ENCODE measurements at places on chromosomes 3 and 15.

- no peak for DNase-seq
- peaks cover 5% of the 10 kb centered on the region for H3K4me1 ChIP-seq
These were observed 405.1 kb downstream of the LPP start for GRCh38 chr3:188559072-188559429.

- H3K27ac ChIP-seq = no peak overlapping the region
- no peaks in the 10 kb centered on the region for H3K36me3 ChIP-seq
- no peak for DNase-seq
- no peak overlapping the region for H3K4me3 ChIP-seq
These were observed 58.8 kb upstream of the ARL6 start for GRCh38 chr3:97705764-97706163.

DNA sequence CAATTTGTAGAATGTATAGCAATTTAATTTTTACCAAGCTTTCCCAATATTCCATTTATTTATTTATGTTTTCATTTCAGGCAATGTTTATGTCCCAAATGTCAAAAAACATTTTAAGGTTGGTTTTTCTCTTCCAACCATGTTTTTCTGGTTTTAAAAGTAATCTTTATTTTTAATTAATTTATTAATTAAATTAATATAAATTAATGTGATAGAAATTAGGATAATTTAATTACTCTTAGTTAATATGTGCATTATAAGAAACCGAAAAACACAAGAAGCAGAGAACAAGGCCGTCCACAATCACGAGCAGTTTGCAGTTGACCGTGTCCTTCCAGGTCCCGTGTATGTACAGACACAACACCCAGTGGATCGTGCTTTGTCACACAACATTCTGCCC, 34.2 kb downstream of the FBXO45 start:
- peaks cover 5% of the 10 kb centered on the region for H3K27me3 ChIP-seq
- H3K4me3 ChIP-seq = no peak overlapping the region
- H3K4me1 ChIP-seq = peaks cover 16% of the 10 kb centered on the region
- no peak overlapping the region for H3K27ac ChIP-seq
- no peak for DNase-seq

DNA sequence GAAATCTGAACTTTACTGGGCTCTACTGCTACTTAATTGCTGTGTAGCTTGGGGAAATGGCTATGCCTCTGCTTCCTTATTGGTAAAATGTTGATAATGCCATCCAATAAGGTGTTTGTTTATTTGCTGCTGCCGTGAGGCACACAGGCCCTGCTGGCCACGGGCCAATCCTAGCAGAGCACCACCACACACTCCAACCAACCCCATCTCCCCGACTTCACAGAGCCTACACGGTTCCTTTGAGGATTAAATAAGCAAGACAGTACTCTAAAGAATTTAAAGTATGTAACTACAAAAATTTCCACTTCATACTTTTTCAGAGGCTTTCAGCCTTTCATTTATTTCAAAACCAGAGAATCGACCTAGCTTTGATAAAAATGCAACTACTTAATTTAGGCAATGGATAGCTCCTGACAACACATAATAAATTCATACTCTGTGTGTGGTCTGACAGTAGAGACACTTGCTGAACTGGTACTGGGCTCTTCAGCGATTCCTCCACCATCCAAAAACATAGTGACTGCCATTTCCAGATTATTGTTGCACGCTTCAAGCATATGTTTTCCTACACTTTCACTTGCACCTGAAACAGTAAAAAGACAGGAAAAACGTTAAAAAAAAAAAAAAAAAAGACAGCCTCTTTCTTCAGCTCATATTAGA, 25.3 kb downstream of the UBXN7 start:
- H3K27ac ChIP-seq = no peak overlapping the region
- H3K36me3 ChIP-seq = peaks cover 22% of the 10 kb centered on the region
- no peak for DNase-seq
- H3K27me3 ChIP-seq = no peaks in the 10 kb centered on the region
- no peak overlapping the region for H3K4me3 ChIP-seq

- H3K4me1 ChIP-seq = no peaks in the 10 kb centered on the region
- H3K4me3 ChIP-seq = no peak overlapping the region
- no peak overlapping the region for H3K27ac ChIP-seq
- H3K27me3 ChIP-seq = peaks cover 8% of the 10 kb centered on the region
These were observed 97.6 kb downstream of the SAMMSON start for GRCh38 chr3:70097084-70097483.

- no peak for DNase-seq
- H3K4me1 ChIP-seq = no peaks in the 10 kb centered on the region
- H3K4me3 ChIP-seq = no peak overlapping the region
- H3K27me3 ChIP-seq = no peaks in the 10 kb centered on the region
- H3K27ac ChIP-seq = no peak overlapping the region
These were observed 114.5 kb upstream of the ARPP21 start for GRCh38 chr3:35524856-35525255.

- H3K4me3 ChIP-seq = no peak overlapping the region
- H3K36me3 ChIP-seq = no peaks in the 10 kb centered on the region
- H3K27ac ChIP-seq = no peak overlapping the region
- no peaks in the 10 kb centered on the region for H3K4me1 ChIP-seq
These were observed 143.0 kb downstream of the RYR3 start for GRCh38 chr15:33453761-33454160.

- H3K27ac ChIP-seq = no peak overlapping the region
- no peaks in the 10 kb centered on the region for H3K27me3 ChIP-seq
- no peaks in the 10 kb centered on the region for H3K4me1 ChIP-seq
- no peak for DNase-seq
These were observed 222.8 kb downstream of the PTPRG start for GRCh38 chr3:61783993-61784718.

- H3K4me1 ChIP-seq = peaks cover 43% of the 10 kb centered on the region
- H3K36me3 ChIP-seq = peaks cover 22% of the 10 kb centered on the region
- DNase-seq = no peak
These were observed 313.6 kb downstream of the FOXP1 start for GRCh38 chr3:71269906-71270305.

GRCh38 chr15:65887565-65887964, 18.3 kb downstream of the RAB11A start:
- H3K27ac ChIP-seq = peak overlapping the region; percentile 87
- H3K4me1 ChIP-seq = peaks cover 58% of the 10 kb centered on the region
- H3K4me3 ChIP-seq = peak overlapping the region; percentile 74
- DNase-seq = no peak

GRCh38 chr3:27219127-27219845, 149.9 kb downstream of the NEK10 start:
- no peak overlapping the region for H3K4me3 ChIP-seq
- H3K4me1 ChIP-seq = peaks cover 6% of the 10 kb centered on the region
- DNase-seq = no peak
- H3K36me3 ChIP-seq = no peaks in the 10 kb centered on the region

DNA sequence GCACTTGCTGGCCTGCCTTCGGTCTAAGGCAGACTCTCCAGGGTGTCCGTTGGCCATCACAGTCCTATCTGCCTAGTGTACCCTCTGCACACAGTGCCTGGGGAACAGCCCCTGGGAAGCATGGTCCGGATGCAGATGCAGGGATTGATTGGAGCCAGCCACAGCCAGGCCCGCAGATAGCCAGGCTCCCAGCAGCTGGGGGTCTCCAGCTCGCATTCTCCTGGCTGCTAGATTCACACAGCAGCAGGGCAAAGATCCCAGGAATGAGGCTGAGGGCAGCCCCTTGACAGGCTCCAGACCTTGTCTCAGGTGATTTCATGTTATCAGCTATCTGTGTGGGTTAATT, 41.4 kb downstream of the IRAK2 start:
- no peak overlapping the region for H3K4me3 ChIP-seq
- peaks cover 4% of the 10 kb centered on the region for H3K36me3 ChIP-seq
- peaks cover 17% of the 10 kb centered on the region for H3K4me1 ChIP-seq
- H3K27me3 ChIP-seq = no peaks in the 10 kb centered on the region
- no peak for DNase-seq
- H3K27ac ChIP-seq = no peak overlapping the region

DNA sequence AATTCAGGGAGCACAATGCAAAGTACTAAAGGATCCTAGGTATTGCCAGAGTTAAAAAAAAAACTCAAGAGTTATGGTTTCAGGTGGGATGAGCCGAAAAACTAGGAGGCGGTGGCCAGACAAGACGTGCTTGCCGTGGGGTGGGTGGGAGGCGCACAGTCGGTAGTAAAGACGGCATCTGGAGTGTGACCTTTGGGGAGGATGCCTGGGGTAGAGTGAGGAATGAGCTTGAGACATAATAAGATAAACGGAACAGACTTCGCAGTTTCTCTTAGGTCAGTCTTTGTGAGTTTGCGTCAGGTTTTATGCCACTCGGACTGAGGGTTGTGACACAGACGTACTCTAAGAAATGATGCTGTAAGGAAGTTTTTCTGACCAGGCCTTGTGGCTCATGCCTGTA, 139.6 kb downstream of the LRRK1 start:
- no peaks in the 10 kb centered on the region for H3K36me3 ChIP-seq
- H3K4me1 ChIP-seq = peaks cover 3% of the 10 kb centered on the region
- no peak for DNase-seq
- H3K27me3 ChIP-seq = peaks cover 5% of the 10 kb centered on the region
- no peak overlapping the region for H3K4me3 ChIP-seq
- no peak overlapping the region for H3K27ac ChIP-seq

GRCh38 chr15:64017082-64017588, 29.1 kb downstream of the DAPK2 start:
- no peak for DNase-seq
- no peak overlapping the region for H3K4me3 ChIP-seq
- no peak overlapping the region for H3K27ac ChIP-seq

GRCh38 chr3:46272028-46272451, 29.8 kb downstream of the CCR3 start:
- no peak for DNase-seq
- peaks cover 48% of the 10 kb centered on the region for H3K4me1 ChIP-seq
- H3K27me3 ChIP-seq = peaks cover 13% of the 10 kb centered on the region
- H3K4me3 ChIP-seq = no peak overlapping the region
- H3K27ac ChIP-seq = no peak overlapping the region
- H3K36me3 ChIP-seq = peaks cover 38% of the 10 kb centered on the region

DNA sequence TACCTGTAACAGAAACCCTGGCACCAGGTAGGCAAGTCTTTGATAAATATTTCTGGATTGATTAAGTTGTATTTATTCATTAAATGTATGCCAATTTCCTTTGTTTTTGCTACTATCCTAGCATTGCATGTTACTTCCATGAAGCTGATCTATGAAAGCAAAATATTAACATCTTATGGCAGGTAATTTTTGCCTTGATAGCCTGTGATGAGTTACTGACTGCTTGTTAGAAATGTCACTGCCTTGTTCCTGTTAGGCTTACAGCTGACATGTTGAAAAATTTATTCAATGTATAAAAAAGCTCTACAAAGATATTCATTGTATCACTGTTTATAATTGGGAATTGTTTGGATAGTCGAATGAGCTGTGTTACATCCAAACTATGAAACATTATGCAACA, 830.1 kb downstream of the TUSC7 start:
- H3K27ac ChIP-seq = no peak overlapping the region
- no peak overlapping the region for H3K4me3 ChIP-seq
- DNase-seq = no peak
- H3K27me3 ChIP-seq = no peaks in the 10 kb centered on the region

GRCh38 chr15:90351479-90352106, 491 bp upstream of the ZNF774 start:
- H3K36me3 ChIP-seq = peaks cover 1% of the 10 kb centered on the region
- peaks cover 14% of the 10 kb centered on the region for H3K4me1 ChIP-seq
- no peak for DNase-seq
- H3K27ac ChIP-seq = peak overlapping the region; percentile 78

- H3K27ac ChIP-seq = no peak overlapping the region
- H3K4me1 ChIP-seq = peaks cover 20% of the 10 kb centered on the region
- no peaks in the 10 kb centered on the region for H3K36me3 ChIP-seq
- H3K27me3 ChIP-seq = peaks cover 78% of the 10 kb centered on the region
These were observed 355.8 kb downstream of the MCTP2 start for GRCh38 chr15:94587113-94587512.

DNA sequence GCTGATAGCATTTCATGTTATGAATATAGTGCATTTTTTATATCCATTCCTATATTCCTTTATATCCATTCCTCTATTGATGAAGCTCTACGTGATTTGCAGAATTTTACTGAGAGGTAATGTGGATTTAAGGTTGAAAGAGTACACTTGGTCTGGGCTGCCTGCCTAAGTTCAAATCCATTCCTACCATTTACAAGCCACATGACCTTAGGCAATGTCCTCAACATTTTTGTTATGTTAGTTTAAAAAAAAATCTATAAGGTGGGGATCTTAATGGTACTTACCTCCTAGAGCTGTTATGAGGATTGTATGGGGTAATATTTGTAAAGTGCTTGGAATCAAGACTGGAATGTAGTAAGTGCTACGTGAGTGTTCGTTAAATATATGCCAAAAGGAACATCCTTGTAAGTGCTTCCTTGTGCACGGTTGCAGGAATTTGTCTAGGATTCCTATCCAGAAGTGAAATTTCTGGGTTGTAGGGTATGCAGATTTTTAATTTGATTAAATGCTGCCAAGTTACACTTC, 11.2 kb upstream of the VEPH1 start:
- H3K4me1 ChIP-seq = no peaks in the 10 kb centered on the region
- H3K27ac ChIP-seq = no peak overlapping the region
- H3K36me3 ChIP-seq = no peaks in the 10 kb centered on the region
- H3K4me3 ChIP-seq = no peak overlapping the region
- no peak for DNase-seq
- H3K27me3 ChIP-seq = peaks cover 8% of the 10 kb centered on the region

DNA sequence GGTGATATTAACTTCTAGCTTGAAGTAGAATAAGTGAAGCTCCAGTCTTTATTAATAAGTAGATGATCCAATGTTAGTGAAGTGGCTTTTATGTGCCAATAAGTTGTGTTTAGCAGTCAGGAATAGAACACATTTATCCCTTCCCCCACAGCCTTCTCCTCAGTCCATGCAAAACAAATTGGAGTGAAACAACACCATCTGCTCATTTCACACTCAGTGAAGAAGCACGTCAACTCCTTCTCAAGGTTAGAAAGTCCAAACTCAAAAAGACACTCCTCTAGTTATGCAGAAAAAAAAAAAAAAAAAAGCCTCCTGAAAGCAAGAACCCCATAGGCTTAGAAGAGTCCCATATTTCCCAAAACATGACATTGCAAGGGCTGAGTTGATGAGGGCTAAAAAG, 18.0 kb upstream of the NEO1 start:
- no peak overlapping the region for H3K27ac ChIP-seq
- no peaks in the 10 kb centered on the region for H3K4me1 ChIP-seq
- no peak for DNase-seq

DNA sequence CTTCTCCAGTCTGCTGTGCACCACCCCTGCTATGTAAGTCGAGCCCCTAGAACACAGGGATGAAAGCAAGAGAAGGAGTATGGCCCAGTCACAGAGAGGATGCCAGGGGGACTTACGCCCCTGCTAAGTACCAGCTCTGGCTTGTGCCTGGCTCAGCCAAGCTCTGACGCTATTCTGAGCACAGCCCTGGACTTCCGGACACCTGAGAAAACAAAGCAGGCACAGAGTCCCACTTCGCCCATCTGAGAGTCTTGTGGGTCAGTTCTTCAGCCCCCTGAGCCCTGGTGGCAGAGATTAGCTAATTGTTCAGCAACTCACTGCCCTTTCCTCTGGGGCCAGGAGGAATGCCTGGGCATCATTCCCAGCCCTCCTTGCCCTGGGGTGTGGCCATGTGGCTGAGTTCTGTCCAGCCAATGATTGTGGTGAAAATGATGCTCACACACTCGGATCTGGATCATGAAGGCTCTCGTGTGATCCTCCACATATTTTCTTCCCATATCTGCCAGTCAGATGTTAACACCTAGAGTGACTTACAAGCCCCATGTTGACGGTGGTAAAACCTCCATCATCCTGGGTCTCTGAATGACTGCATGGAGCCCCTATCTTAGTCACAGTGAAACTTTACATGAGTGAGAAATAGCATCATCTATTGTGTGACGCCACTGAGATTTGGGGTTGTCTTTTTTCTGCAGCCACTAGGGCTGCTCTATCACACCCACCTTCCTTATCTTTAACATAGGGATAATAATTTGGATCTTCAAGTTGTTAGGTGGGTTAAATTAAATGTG, 105.7 kb downstream of the TPRA1 start:
- peaks cover 57% of the 10 kb centered on the region for H3K27me3 ChIP-seq
- no peak for DNase-seq
- H3K36me3 ChIP-seq = no peaks in the 10 kb centered on the region
- H3K4me1 ChIP-seq = peaks cover 15% of the 10 kb centered on the region
